ENCODE measurements at places on chromosomes 5 and 9. TPM values are rescaled to one million over a fixed set of nuclear protein-coding genes. Genes with fewer than 3 reads are reported as not detected.

The BTNL8 gene
- not detected for total RNA-seq

The AHRR gene
- total RNA-seq: 33.7 TPM

The F2R gene
- 5.3 TPM for total RNA-seq

The KIF20A gene
- 26.0 TPM for total RNA-seq

The HAUS6 gene
- total RNA-seq: 9.4 TPM

The GADD45G gene
- total RNA-seq: not detected

GRCh38 chr5:135387629-135387960, 11.4 kb downstream of the MACROH2A1 start:
- peak overlapping the region; percentile 85 for H3K27ac ChIP-seq
- H3K27me3 ChIP-seq: no peaks in the 10 kb centered on the region
- DNase-seq: no peak
- no peak overlapping the region for H3K4me3 ChIP-seq
- H3K36me3 ChIP-seq: peaks cover 15% of the 10 kb centered on the region
- H3K4me1 ChIP-seq: peaks cover 60% of the 10 kb centered on the region

- H3K36me3 ChIP-seq: no peaks in the 10 kb centered on the region
- no peaks in the 10 kb centered on the region for H3K27me3 ChIP-seq
- H3K4me1 ChIP-seq: peaks cover 36% of the 10 kb centered on the region
Measured at GRCh38 chr5:96569332-96569731, 92.8 kb upstream of the CAST start.

DNA sequence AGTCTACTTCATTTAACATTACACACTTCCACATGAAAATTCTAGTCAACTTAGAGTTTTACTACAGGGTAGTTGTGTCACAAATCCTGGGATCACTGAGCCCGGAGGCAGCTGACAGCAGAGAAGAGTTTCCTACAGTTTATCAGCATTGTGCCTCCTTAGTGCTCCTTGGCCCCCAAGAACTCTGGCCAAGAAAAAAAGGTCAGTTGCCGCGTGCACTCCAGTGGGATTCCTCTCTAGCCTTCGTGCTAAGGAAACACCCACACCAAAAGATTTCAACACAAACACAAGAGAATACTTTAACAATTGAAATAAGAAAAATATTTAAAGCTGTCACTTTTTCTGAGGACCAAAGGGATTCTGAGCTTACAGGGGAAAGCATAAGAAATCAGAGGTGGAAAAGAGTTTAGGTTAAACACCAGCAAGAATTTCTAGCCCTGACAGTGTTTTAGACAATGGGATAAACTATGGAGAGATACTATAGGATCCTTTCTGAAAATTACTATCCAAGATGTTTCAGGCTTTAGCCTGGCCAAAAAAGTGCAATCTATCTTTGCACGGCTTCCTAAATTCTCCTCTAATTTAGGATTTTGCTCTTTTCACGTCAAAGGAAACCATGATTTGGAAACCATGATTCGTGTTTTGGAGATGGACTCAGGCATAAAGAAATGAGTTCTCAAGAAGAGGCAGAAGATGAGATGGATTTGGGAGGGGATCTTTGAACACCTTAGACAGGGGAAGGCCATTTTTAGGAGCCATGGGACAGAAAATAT, 606.8 kb downstream of the RAB3C start:
- H3K36me3 ChIP-seq: no peaks in the 10 kb centered on the region
- H3K4me1 ChIP-seq: peaks cover 10% of the 10 kb centered on the region
- H3K27me3 ChIP-seq: no peaks in the 10 kb centered on the region
- H3K4me3 ChIP-seq: no peak overlapping the region

DNA sequence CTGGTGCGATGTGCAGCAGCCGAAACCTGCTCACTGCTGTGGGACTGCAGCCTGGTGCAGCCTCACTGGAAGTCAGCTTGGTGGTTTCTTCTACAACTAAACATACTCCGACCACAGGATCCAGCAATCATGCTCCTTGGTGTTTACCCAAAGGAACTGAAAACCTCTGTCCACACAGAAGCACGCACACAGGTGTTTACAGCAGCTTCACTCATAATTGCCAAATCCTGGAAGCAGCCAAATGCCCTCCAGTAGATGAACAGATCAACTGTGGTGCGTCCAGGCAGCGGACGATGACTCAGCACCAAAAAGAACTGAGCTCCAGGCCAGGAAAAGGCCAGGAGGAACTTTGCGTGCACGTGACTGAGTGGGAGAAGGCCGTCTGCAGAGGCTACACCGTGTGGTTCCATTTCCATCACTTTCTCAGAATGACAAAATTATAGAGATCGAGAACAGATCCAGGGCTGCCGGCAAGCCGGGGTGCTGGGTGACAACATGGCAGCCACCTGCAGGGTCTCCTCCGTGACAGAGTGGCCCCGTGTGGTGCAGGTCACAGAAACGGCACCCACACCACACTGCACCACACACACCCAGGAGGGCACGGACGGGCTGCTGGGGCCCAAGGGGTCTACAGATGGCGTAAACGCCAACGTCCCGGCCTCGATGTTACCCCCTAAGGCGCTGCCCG, 23.1 kb upstream of the NSMF start:
- no peaks in the 10 kb centered on the region for H3K27me3 ChIP-seq
- H3K4me1 ChIP-seq: no peaks in the 10 kb centered on the region
- no peak overlapping the region for H3K4me3 ChIP-seq
- no peak overlapping the region for H3K27ac ChIP-seq
- H3K36me3 ChIP-seq: no peaks in the 10 kb centered on the region

DNA sequence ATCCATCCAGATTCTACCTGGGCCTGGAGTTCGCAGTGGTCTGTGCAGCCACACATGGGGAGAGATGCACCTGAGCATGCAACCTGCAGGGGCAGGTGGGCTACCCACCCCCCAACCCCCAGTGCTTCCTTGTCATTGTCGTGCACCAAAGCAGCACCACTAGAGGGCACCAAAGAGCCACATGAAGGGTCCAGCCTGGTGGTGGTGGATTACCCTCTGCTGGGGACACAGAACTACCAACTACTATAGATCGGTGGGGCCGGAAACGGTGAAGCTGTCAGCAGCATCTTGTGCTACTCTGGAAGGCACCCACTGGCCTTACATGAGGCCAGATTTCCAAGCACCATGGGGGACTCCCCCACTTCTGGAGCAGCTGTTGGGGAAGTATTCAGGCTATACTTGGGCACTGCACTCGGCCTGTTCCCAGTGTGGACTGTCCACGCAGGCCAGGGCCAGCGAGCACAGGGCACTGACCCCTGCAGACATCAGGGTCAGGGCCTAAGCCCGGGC, 60.2 kb upstream of the TBC1D2 start:
- H3K36me3 ChIP-seq: no peaks in the 10 kb centered on the region
- H3K27ac ChIP-seq: no peak overlapping the region
- no peak overlapping the region for H3K4me3 ChIP-seq
- H3K4me1 ChIP-seq: peaks cover 35% of the 10 kb centered on the region
- DNase-seq: peak; percentile 88

DNA sequence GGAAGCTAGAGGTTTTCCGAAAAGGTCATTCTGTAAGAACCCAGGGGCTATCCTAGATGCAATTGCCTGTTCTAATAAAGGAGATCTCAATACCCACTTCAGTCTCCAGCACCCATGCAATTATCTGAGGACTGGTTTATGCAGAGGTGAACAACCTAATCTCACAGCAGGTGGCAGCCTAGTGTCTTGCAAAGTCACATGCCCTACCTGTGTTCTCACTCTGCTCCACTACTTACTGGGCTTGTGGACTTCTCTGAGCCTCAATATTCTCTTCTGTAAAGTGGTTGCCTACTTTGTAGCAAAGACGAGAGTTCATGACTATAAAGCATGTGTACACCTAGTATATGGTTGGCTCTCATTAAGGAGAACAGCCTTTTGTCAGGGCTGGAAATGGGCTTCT, 21.0 kb upstream of the ALDH1B1 start:
- no peaks in the 10 kb centered on the region for H3K36me3 ChIP-seq
- H3K4me1 ChIP-seq: no peaks in the 10 kb centered on the region
- H3K27ac ChIP-seq: no peak overlapping the region
- peak; percentile 42 for DNase-seq
- 0 out of 2 replicates have a peak, but pooled peaks cover 4% of the 10 kb centered on the region for H3K27me3 ChIP-seq

- peak; percentile 81 for DNase-seq
- no peaks in the 10 kb centered on the region for H3K36me3 ChIP-seq
- H3K27me3 ChIP-seq: no peaks in the 10 kb centered on the region
- H3K4me3 ChIP-seq: peak overlapping the region; percentile 46
- no peaks in the 10 kb centered on the region for H3K4me1 ChIP-seq
Measured at GRCh38 chr5:54867310-54867944, 118.0 kb downstream of the ESM1 start.

DNA sequence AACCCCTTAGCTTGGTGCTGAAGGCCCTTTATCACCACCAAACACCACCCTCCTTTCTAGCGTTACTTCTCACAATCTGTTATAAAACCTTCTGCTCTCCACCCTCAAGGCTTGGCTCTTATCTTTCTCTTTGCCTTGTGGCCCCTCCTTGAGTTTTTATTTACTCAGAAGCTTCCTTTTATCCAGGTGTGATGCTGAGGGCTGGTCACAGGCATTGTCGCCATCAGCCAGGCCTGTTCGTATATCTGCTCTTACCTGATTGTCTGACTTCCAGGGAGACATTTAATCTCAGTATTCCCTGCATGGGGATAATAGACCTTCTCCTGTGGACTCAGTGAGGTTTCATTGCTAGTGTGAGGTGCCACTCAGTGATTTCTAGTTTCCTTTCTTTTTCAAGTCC, 34.2 kb downstream of the MEGF10 start:
- H3K36me3 ChIP-seq: no peaks in the 10 kb centered on the region
- H3K4me1 ChIP-seq: peaks cover 15% of the 10 kb centered on the region
- H3K4me3 ChIP-seq: no peak overlapping the region

- peak overlapping the region; percentile 47 for H3K27ac ChIP-seq
- H3K27me3 ChIP-seq: no peaks in the 10 kb centered on the region
- no peak overlapping the region for H3K4me3 ChIP-seq
- H3K36me3 ChIP-seq: no peaks in the 10 kb centered on the region
Measured at GRCh38 chr5:38463634-38464521, 92.6 kb downstream of the LIFR start.

- DNase-seq: no peak
- H3K4me1 ChIP-seq: peaks cover 39% of the 10 kb centered on the region
- no peaks in the 10 kb centered on the region for H3K27me3 ChIP-seq
- no peaks in the 10 kb centered on the region for H3K36me3 ChIP-seq
- no peak overlapping the region for H3K4me3 ChIP-seq
Measured at GRCh38 chr5:54745599-54745998, 228.0 kb downstream of the SNX18 start.

DNA sequence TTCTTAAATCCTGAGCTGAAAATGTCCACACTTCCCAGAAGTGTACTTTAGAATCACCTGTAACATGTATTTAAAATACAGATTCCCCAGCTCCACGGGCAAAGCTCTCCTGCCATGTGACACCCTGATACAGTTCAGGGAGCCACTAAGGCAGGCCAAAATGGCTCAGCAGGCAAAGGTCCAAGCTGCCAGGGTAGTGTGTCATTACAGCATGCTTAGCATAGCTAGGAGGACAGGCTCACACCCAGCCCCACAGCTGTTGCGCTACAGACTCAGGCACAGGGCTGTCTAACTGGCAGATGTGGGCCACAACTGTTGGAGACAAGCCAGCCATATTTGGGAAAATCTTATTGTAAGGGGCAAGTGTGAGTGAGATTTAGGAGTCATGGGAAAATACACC, 73.0 kb downstream of the C9orf85 start:
- no peak overlapping the region for H3K4me3 ChIP-seq
- DNase-seq: peak; percentile 84
- no peak overlapping the region for H3K27ac ChIP-seq

- H3K27ac ChIP-seq: no peak overlapping the region
- no peaks in the 10 kb centered on the region for H3K27me3 ChIP-seq
- DNase-seq: peak; percentile 55
Measured at GRCh38 chr9:130051855-130052254, 1.9 kb upstream of the GPR107 start.

- peaks cover 5% of the 10 kb centered on the region for H3K4me1 ChIP-seq
- DNase-seq: no peak
- H3K27ac ChIP-seq: no peak overlapping the region
Measured at GRCh38 chr9:91905991-91906469, 44.0 kb downstream of the ROR2 start.

Data from GM23248 (cell line).